Activated CD4-positive, CD25-positive, alpha-beta regulatory T cell (primary cell): ENCODE measurements at places on chromosomes 6 and 20.

- no peak for DNase-seq
These were observed 177.2 kb upstream of the DTNBP1 start for GRCh38 chr6:15839969-15840541.

- DNase-seq = no peak
These were observed 14.9 kb downstream of the BTN1A1 start for GRCh38 chr6:26514984-26515383.

GRCh38 chr6:168625602-168626001 lies 184.6 kb downstream of the SMOC2 start:
- DNase-seq = no peak

DNA sequence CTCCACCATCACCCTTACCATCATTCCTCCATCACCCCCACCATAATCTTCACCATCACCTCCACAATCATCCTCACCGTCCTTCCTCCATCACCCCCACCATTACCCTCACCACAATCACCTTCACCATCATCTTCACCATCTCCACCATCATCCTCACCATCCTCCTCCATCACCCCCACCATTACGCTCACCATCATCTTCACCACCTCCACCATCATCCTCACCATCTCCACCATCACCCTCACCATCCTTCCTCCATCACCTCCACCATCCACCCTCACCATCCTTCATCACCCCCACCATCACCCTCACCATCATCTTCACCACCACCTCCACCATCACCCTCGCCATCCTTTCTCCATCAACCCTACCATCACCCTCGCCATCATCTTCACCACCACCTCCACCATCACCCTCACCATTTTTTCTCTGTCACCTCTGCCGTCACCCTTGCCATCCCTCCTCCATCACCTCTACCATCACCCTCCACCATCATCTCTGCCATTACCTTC lies 33.1 kb upstream of the MPC1 start:
- DNase-seq = no peak
